NCI-H187 treated with DMSO at 0.1 percent for 48 hours (cell line): ENCODE measurements at places on chromosomes 7 and 10.
A peak's percentile ranks its signal among the peaks of the same experiment; 100 is the strongest.

DNA sequence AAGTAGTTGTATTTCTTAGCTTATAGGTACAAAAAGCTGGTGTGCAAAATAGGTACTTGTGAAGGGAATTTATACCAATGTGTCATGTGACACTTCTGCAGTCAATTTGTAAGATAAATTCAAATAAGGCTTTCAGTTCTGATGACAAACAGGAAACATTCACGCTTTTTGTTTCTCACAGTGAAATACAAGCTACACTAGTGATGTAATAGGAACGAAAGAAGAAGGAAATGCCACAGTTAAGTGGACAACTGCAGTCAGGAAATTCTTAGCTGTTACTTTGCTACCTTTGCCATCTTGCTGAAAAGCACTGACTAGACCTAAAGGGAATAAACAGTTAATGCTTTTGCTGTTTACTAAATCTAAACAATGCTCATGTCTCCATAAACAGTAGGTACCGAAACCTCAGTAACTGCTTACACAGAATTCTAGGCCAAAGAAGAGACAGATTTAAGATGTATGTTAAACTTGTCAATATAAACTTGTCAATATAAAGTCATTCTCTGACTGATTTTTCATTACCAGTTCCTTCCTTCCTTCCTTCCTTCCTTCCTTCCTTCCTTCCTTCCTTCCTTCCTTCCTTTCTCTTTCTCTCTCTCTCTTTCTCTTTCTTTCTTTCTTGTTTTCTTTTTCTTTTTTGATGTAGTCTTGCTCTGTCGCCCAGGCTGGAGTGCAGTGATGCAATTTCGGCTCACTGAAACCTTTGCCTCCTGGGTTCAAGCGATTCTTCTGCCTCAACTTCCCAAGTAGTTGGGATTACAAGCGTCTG, 10.1 kb downstream of the OTUD1 start:
- no peak for DNase-seq

- DNase-seq: no peak
Measured at GRCh38 chr10:42242135-42242805, 396.1 kb downstream of the ZNF33B start.

DNA sequence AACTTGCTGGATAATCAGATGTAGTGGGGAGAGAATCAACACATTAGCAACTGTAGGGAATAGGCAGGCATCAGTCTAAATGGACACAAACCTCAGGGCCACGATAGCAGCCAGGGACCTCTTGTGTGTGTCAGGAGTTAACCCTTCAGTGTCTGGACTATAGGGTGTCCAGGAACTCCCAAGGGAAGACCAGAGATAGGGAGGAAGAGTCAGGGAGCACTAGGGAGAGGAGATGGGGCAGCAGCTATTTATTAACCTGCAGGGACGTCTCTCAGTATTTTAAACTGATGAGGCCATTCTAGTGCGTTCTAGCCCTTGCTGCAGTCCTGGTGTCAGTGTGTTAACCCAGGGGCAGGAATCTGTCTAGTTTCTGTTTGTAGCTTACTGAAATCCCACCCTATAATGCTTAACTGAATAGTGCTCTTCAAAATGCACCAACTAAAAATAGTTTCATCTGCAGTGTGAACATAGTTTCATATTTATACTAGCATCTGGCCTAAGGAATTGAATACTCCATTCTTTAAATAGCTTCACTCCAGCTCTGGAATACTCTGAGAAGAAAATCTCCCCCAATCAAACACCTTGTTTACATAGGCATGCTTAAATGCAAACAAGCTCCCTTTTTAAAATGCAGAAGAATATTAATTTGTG, 62.7 kb downstream of the ARID5B start:
- DNase-seq: no peak

DNA sequence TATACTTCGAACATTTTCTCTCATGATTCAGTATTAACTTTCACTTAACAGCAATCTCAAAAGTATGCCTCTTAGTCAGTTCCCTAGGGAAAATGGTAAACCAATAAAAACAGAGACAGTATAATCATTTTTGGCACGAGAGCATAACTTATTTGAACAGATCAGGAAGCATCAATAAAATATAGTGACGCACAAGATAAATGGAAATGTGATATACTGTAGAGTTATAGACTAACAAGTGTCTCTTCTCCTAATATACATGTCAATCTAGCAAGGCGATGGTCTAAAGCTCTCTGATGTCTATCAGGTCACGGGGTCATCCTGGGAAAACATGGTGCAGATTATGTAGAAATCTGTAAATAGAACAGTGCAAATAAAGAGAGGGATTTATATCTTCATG, 131.6 kb downstream of the HGF start:
- no peak for DNase-seq

GRCh38 chr7:44220046-44220357, 19.2 kb downstream of the YKT6 start:
- no peak for DNase-seq

- DNase-seq: no peak
Measured at GRCh38 chr10:112359606-112360307, 14.2 kb upstream of the ACSL5 start.

DNA sequence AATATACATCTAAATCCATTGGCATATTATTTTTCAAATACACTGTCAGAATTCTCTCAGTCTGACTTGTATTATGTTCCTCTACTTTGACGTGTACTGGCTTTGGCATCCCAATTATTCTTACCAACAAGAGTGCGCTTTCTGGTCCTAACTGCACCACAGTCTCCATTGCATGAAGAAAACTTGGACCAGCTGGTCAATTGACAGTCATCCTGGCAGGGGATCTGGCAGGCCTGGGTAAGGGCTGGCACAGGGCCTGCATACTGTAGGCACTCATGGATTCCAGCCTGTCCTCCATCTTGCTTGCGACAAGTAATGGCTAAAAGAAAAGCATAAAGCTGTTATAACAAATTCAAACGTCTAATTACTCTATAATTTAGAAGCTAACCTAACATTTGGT, 384.9 kb downstream of the THSD7A start:
- DNase-seq: no peak

DNA sequence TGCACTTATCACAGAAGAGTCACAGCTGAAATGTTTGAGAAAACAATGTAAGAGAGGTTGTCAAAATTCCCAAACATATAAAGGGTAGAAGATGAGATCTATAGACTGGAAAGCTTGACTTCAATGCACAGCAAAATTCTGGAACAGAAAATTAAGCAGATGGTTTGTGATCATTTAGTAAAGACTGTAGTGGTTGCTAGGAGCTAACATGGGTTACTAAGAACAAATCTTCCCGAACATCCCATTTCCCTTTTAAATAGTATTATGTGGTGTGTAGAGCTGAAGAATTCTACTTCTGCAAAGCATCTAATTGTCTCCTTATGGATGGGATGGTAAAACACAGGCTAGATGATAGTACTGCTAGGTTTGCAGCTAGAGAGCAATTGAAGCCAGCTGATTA, 312.3 kb downstream of the CAMK1D start:
- no peak for DNase-seq

GRCh38 chr10:114420811-114421485, 16.6 kb upstream of the AFAP1L2 start:
- DNase-seq: no peak

DNA sequence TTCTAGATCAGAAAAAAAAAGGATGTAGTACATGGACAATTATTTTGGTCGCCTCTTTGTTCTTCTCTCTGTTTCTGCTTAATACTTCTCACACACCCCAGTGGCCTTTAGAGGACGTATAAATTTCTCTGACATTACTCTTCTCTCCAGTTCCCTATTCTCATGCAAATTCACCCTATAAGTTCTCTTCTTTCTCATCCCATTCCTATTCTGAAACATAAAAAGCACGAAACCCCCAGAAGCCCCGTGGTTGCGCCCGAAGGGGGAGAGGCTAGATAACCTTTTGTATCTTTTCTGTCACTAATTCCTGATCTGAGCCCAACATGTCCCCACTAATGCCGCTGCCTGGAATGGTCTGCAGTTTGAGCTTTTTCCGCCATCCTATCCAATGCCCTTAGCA, 136.9 kb downstream of the SKIDA1 start:
- no peak for DNase-seq

DNA sequence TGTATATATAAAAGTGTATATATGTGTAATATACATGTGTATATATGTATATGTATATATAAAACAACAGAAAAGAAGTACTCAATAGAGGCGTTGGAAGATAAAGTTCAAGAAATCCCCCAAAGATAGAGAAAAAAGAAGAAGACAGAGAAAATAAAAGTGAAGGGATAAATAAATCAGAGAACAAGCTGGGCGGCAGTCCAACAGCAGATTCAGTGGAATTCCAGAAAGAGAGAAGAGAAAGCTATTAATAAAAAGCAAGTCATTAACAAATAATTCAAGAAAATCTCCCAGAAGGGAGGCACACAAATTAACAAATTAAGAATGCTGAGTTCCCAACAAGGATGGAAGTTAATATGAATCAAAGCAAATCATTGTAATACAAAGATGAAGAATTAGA, 59.3 kb upstream of the RNF148 start:
- DNase-seq: no peak

- DNase-seq: no peak
Measured at GRCh38 chr7:54541669-54542625, at the start of gene VSTM2A. TSS of gene VSTM2A (plus strand) at chr7:54542375. CDS start at chr7:54542731, 356 bp downstream.

GRCh38 chr7:43729924-43730248, 563 bp upstream of the COA1 start:
- no peak for DNase-seq

DNA sequence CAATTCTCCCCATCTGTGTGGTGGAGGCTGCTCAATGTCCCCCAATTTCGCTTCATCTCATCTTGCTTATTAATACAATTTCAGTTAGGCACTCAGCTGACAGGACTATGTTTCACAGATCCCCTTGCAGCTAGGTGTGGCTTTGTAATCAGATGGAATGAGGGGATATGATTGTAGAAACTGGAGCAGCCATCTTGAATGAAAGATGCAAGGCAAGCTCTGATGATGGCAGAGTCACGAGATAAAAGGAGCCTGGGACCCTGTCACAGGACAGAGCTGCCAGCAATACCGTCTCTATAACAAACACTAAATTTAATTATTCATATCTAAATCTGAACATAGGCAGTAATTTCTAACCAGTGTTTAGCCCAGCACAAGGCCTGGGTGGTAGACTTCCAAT, 991 bp upstream of the DLD start:
- no peak for DNase-seq

- no peak for DNase-seq
Measured at GRCh38 chr7:102170393-102170970, 116.2 kb upstream of the SH2B2 start.

DNA sequence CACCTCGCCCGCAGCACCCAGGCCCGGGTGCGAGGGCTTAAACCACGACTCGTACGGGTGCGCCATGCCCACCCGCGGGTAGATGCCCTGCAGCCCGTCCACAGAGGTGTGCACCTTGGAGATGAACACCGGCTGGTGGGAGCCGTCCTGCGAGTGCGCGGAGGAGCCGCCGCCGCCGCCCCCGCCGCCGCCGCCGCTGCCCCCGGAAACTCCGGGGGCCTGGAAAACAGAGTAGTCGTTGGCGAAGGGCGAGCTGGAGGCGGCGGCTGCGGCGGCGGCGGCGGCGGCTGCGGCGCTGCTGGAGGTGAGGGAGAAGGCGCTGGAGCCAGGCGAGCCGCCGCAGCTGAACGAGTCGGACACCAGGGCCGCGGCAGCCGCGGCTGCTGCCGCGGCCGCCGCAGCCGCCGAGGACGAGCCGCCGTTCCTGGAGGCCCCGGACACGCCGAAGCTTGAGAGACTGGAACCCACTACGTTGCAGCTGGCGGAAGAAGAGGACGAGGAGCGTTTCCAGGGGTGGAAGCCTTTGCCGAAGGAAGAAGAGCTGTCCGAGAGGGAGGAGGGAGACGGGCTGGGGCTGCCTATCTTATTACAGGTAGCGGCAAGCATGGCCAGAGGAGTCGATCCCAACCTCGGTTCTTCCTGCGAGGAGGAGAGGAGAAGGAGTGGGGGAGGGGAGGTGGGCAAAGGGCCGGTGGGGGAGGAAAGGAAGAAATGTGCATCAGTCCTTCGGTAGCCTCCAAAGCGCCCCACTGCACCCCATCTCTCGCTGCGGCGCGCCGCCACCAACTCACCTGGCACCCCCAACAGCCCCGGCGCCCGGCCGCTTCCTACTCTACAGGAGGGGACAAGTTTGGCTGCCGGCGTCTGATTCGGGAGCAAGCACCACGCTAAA, 1.3 kb downstream of the SP8 start:
- no peak for DNase-seq

DNA sequence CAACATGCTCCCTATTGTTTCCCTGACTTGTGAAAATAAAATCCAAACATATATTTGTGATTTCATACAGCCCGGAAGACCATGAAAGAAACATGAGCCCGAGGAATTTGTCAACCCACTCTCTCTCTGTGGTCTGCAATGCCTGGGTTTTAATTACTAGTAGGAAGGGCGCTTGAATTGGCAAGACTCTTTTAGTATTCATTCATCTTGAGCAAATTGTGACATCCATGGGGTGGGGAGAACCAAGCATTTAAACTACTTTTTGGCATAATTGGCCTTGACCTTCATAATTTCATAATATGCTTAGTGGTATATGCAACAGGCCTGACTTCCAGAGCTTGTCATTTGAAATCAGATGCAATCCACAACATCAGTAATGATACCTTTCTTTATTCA, 142.4 kb upstream of the BMPER start:
- no peak for DNase-seq

DNA sequence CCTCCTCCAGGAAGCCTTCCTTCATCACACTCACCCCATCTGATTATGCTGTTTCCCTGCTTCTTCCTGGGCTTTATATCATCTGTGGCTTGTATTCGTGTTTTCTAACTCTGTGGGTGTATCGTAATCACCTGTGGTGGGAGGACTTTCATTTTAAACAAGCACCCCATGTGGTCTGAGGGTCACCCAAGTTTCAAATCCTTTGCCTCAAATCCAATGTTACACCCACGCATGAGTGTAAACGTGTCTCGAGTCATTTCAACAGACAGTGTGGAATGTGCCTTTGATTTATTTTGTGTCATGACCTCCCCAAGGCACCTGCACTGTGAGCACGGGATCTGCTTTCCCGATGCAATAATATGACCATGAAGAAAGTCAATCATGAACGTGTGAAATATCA, 17.5 kb upstream of the LYZL2 start:
- no peak for DNase-seq

GRCh38 chr7:124765401-124766352, at the start of gene GPR37:
TSS of gene GPR37 (minus strand) at chr7:124765792. CDS start at chr7:124764976, 816 bp downstream.
- DNase-seq: peak; percentile 9

DNA sequence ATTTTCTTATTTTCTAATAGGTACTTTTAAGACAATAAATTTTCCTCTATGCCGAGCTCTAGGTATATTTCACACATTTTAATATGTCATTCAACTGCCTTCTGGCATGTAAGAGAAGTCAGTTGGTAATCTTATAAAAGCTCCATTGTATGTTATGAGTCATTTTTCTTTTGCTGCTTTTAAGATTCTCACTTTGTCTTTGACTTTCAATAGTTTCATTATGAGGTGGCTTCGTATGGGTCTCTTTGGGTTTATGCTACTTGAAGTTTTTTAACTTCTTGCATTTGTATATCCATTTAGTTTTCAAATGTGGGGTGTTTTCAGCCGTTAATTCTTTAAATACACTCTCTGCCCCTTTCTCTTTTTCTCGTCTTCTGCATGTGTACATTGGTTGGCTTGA, 80.5 kb downstream of the ABCA13 start:
- no peak for DNase-seq
